ENCODE measurements at places on chromosomes 1 and 21. TPM values are rescaled to one million over a fixed set of nuclear protein-coding genes. Genes with fewer than 3 reads are reported as not detected.

- H3K4me3 ChIP-seq = no peak overlapping the region
- H3K4me1 ChIP-seq = peaks cover 5% of the 10 kb centered on the region
- H3K27ac ChIP-seq = no peak overlapping the region
- peak; percentile 59 for DNase-seq
- no peaks in the 10 kb centered on the region for H3K27me3 ChIP-seq
Observed at GRCh38 chr1:54121482-54122134, 31.2 kb downstream of the CDCP2 start.

Gene KPRP
- total RNA-seq = not detected

Gene LAX1
- total RNA-seq = 23.5 TPM

Gene DYRK3
- 0.30 TPM for total RNA-seq

DNA sequence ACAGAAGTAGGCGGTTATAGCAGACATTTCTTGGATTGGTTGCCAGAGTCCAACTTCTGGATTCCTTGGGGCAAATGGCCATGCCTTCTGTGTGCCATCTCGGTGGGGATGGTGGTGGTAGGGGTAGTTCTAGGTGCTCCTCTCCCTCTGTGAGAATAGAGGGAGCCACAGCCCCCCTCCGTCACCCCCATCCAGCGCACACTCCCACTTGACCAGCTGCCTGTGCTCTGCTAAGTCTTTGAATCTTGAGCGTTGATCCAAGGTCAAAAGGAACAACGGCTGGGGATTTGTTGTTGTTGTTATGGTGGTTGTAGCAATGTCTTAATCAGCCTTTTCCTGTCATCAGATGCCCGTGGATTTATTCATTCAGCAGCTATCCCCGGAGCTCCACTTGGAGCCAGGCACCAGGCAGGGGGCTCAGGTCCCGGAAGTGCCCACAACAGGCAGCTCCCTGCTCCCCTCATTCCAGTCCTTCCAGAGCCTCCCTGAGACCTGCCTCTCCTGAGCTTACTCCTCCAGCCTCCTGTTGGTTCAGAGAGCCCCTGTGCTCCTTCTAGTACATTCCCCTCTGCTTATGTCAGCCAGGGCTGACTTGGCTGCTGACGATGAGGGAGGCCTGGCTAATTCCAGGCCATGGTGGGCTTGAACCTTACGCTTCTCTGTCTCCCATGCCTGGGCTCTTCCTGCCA lies 146.6 kb upstream of the WNT4 start:
- H3K4me3 ChIP-seq = no peak overlapping the region
- peaks cover 9% of the 10 kb centered on the region for H3K27me3 ChIP-seq
- DNase-seq = no peak
- H3K4me1 ChIP-seq = no peaks in the 10 kb centered on the region

Gene DCST2
- total RNA-seq = 0.90 TPM

GRCh38 chr1:201704439-201704792 lies 124.5 kb upstream of the IPO9 start:
- H3K27ac ChIP-seq = no peak overlapping the region
- H3K36me3 ChIP-seq = no peaks in the 10 kb centered on the region
- no peaks in the 10 kb centered on the region for H3K4me1 ChIP-seq
- H3K27me3 ChIP-seq = no peaks in the 10 kb centered on the region
- no peak for DNase-seq

Gene CLIC6
- total RNA-seq = 0.07 TPM

Gene PDE9A
- 5.8 TPM for total RNA-seq

Gene ATAD3C
- total RNA-seq = 0.56 TPM

- no peaks in the 10 kb centered on the region for H3K36me3 ChIP-seq
- no peaks in the 10 kb centered on the region for H3K4me1 ChIP-seq
- no peak overlapping the region for H3K27ac ChIP-seq
- DNase-seq = no peak
- no peaks in the 10 kb centered on the region for H3K27me3 ChIP-seq
Observed at GRCh38 chr21:35428001-35428320, 378.9 kb upstream of the RUNX1 start.

- H3K4me1 ChIP-seq = no peaks in the 10 kb centered on the region
- no peak for DNase-seq
- H3K27me3 ChIP-seq = no peaks in the 10 kb centered on the region
- no peak overlapping the region for H3K4me3 ChIP-seq
Observed at GRCh38 chr1:96030312-96030711, 691.3 kb upstream of the PTBP2 start.

GRCh38 chr1:46820076-46820475 lies 21.2 kb downstream of the CYP4B1 start:
- H3K4me3 ChIP-seq = no peak overlapping the region
- DNase-seq = no peak
- H3K27me3 ChIP-seq = no peaks in the 10 kb centered on the region
- no peaks in the 10 kb centered on the region for H3K4me1 ChIP-seq
- H3K27ac ChIP-seq = no peak overlapping the region

Measured in B cell (primary cell).